A375 (cell line): ENCODE measurements at places on chromosomes 3 and 15. TPM values are rescaled to one million over a fixed set of nuclear protein-coding genes. Genes with fewer than 3 reads are reported as not detected.

Gene COPG1
- 216 and 271 TPM in 2 replicates for total RNA-seq

Gene NRROS
- total RNA-seq: 1.3 and 1.4 TPM in 2 replicates

Gene LZTFL1
- 16.2 and 25.4 TPM in 2 replicates for total RNA-seq

Gene TMEM41A
- 7.7 and 9.1 TPM in 2 replicates for total RNA-seq

Gene TRPC1
- total RNA-seq: 5.9 and 10.6 TPM in 2 replicates

Gene MNS1
- 6.6 and 8.3 TPM in 2 replicates for total RNA-seq

Gene TMEM207
- not detected in 2 replicates for total RNA-seq

Gene EPHA6
- total RNA-seq: 1.3 and 1.8 TPM in 2 replicates

Gene ADIPOQ
- total RNA-seq: not detected in 2 replicates

Gene P2RY14
- not detected in 2 replicates for total RNA-seq

Gene GPR87
- not detected in 2 replicates for total RNA-seq

Gene GOLGA6L7
- total RNA-seq: not detected in 2 replicates

Gene SEMA7A
- total RNA-seq: 27.4 and 30.7 TPM in 2 replicates

Gene NLGN1
- 9.2 and 12.6 TPM in 2 replicates for total RNA-seq

Gene GCNT3
- not detected in 2 replicates for total RNA-seq

Gene EHHADH
- 2.5 and 4.9 TPM in 2 replicates for total RNA-seq

Gene MASP1
- not detected in 2 replicates for total RNA-seq

Gene VWA5B2
- 0.15 TPM in 1 of 2 replicates, not detected in the other for total RNA-seq

Gene LRRC31
- not detected in 2 replicates for total RNA-seq

Gene LRRK1
- 5.8 and 8.4 TPM in 2 replicates for total RNA-seq

Gene AHSG
- total RNA-seq: not detected in 2 replicates

Gene GOLGA6B
- 0.15 TPM in 1 of 2 replicates, not detected in the other for total RNA-seq

Gene CCDC9B
- 47.7 and 53.8 TPM in 2 replicates for total RNA-seq

Gene WDR93
- total RNA-seq: 0.05 TPM in 1 of 2 replicates, not detected in the other

Gene ZPLD1
- 0.21 TPM in 1 of 2 replicates, not detected in the other for total RNA-seq

Gene CPEB1
- total RNA-seq: 1.7 and 2.9 TPM in 2 replicates

Gene CCR8
- not detected in 2 replicates for total RNA-seq

Gene PLA2G4D
- total RNA-seq: not detected in 2 replicates

Gene GOLGA8T
- total RNA-seq: not detected in 2 replicates

Gene RTP1
- total RNA-seq: not detected in 2 replicates

Gene NEK10
- total RNA-seq: 1.1 and 1.9 TPM in 2 replicates

Gene ADAMTS9
- total RNA-seq: 1.2 and 1.4 TPM in 2 replicates

Gene OPA1
- total RNA-seq: 37.4 and 62.4 TPM in 2 replicates

Gene TMEM266
- total RNA-seq: 0.30 TPM in 1 of 2 replicates, not detected in the other

Gene C3orf22
- not detected in 2 replicates for total RNA-seq

Gene MUSTN1
- total RNA-seq: not detected in 2 replicates

Gene AGBL1
- not detected in 2 replicates for total RNA-seq

Gene FMN1
- 23.9 and 27.3 TPM in 2 replicates for total RNA-seq

Gene LMAN1L
- 0.16 and 0.64 TPM in 2 replicates for total RNA-seq

Gene NCKIPSD
- 28.9 and 42.3 TPM in 2 replicates for total RNA-seq

Gene SNTN
- total RNA-seq: not detected in 2 replicates

Gene PAQR9
- not detected in 2 replicates for total RNA-seq

Gene LRTM1
- total RNA-seq: not detected in 2 replicates

Gene VILL
- 2.0 and 2.9 TPM in 2 replicates for total RNA-seq

Gene RLBP1
- total RNA-seq: 3.7 and 5.3 TPM in 2 replicates

Gene CPLX3
- 0.08 and 0.15 TPM in 2 replicates for total RNA-seq

Gene PFKFB4
- 57.7 and 76.4 TPM in 2 replicates for total RNA-seq

Gene MB21D2
- total RNA-seq: 6.0 and 6.1 TPM in 2 replicates

Gene ARHGEF26
- total RNA-seq: 3.9 and 5.5 TPM in 2 replicates

Gene HHLA2
- not detected in 2 replicates for total RNA-seq

Gene TM4SF18
- 5.0 and 5.3 TPM in 2 replicates for total RNA-seq

Gene IQCF5
- not detected in 2 replicates for total RNA-seq

Gene RAB6B
- total RNA-seq: 0.41 and 1.9 TPM in 2 replicates

Gene DNAJA4
- not detected in 2 replicates for total RNA-seq

Gene SH2D7
- not detected in 2 replicates for total RNA-seq
